Skeletal muscle cell (primary cell): ENCODE measurements at places on chromosomes 1 and 21.

- DNase-seq: no peak
Measured at GRCh38 chr1:53545663-53546408, 86.6 kb downstream of the DMRTB1 start.

DNA sequence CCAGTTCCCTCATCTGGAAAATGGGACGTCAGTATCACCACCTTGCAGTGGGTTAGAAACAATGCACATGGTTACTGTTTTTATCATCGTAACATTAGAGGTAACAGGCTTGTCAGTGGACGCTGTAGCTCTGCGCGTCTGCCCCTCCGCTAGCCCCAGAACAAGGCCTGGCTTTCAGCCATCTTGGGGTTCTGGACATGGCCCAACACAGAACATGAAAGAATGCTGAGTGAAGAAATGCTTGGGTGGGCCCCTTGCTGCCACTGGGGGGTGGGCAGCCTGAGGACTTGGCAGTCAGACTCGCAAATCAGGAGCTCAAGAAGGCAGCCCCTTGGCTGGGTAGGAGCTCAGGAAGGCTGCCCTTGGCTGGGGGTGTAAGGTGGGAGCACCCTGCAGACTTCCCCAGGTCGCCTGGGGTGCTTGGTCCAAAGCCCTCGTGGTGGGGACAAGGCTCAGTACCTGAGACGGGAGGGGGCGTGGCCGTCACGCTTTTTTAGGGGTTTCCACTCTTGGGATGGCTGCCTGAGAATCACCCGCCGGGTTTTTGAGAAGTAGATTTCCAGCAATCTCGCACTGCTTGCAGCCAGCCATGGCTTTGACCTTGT is 51.7 kb downstream of the SLC37A1 start:
- DNase-seq: no peak

DNA sequence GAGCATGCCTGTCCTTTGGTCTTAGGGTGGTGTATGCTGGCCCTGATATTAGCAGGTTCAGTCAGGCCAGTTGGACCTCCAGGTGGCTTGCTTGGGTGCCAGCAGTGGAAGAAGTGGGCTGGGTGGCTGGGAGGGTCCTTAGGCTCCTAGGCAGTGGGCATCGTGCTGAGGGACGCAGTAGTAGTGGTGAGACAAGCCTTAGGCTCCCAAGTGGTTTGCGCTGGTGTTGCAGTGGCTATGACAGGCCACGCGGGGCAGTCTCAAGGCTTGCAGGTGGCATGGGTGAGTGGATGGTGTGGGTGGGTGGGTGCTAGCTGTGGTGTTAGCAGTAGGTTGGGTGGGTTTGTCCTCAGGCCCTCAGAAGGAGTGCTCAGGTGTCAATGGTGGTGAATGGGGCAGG is 162.3 kb downstream of the FMN2 start:
- DNase-seq: no peak

DNA sequence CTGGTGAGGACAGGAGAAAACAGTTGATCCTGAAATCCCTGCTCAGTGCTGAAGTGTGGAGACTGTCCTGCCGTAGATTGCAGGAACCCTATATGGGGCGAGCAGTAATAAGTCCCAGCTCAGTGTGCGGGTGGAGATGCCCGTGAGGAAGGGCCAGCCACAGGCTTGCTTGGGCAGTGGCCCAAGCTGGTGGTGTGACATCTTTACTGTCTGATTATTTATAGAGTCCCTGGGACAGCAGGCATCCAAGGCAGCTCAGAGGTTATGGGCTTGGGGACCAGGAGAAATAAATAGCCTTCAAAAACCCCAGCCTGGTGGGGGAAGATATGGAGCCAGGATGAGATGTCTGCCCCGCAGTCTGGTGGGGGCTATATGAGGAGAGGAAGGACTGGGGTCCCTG is 170.7 kb upstream of the POU3F1 start:
- DNase-seq: no peak

GRCh38 chr1:203506858-203507626 is 13.1 kb downstream of the OPTC start:
- peak; percentile 19 for DNase-seq

DNA sequence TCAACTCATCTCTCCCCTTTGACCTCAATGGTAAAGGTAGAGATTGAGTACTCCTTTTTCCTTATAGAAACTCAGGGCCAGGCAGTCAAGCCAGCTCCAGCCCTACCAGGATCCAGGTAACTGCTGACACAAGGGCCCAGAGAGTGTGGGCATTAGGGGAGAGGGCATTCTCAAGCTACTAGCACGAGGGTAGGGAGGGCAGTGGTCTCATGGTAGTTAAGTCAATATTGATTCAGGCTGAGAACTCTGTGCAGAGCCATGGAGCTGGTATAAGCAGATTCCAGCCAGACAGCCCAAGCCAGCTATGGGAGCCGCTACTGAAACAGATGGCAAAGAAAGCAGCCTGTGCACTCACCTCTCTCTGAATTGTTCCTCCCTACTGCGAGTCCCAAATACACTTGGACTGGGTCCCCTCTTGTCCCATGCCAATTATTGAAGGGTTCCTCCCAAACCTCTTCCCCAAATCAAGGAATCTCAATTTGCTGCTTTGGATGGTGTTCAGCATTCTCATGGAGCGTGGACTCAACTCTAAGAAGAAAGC is 2.8 kb downstream of the PI4KB start:
- DNase-seq: no peak

GRCh38 chr1:153346077-153346723 is 2.4 kb downstream of the PGLYRP4 start:
- DNase-seq: no peak

DNA sequence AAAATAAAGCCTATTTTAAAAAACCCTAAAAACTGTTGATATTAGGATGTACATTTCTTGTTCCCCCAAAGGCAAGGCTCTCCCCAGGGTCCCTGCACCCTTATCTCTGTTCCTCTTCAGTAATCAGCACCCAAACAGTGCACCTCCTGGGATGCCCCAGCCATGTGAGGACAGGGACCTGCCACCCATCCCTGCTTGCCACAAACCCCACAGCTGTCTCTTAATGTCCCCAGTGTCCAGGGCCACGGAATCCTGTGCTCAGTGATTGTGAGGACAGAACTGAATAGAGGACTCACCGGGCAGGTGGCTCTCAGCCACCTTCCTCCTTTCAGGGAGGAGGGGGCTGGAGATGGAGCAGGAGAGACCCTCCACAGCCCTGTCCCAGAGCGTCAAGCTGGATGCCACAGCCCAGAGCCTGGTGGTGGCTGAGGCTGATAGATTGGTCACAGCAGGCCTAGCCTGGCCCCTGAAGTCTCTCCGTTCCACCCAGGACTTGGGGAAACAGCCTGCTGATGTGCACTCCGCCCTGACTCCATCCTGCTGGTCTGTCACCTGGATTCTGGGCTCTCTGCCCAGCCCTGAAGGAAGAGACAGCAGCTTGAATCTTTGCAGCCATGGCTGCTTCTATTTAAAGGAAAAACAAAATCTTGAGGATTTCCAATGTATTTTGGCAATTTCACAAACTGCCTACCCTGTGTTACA is 23.1 kb downstream of the RNF187 start:
- DNase-seq: no peak

DNA sequence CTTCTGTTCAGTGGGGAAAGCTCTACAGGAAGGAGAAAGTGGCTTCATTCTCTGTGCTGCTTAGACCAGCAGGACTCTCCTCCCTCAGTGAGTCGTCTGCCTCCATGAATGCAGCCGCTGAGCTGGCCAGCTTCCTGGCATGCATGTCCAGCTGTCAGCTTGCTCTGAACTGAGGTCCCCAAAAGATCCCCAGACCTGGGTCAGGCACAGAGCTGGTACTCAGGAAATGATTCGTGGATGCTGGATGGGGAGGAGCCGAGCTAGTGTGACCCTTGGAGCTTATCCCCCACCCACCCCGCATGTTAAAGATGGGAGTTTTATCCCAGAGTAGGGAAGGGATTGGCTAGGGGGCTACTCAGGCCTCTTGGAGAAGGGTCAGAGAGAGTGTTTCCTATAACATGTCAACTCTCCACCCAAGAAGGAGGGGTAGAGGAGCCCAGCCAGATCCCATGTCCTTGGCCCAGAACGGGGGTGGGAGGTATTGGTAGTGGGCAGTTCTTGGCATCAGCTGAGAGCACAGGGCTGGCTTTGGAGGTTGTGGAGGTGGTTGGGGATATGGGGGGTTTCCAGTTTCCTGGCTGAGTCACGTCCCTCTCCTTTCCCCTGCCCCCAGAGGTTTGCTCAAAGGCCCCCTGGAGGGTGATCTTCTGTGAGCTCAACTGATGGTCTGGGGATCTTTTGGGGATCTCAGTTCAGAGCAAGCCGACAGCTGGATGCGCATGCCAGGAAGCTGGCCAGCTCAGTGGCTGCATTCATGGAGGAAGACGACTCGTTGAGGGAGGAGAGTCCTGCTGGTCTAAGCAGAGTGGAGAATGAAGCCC is 110.1 kb downstream of the FOXD2 start:
- DNase-seq: no peak
